Breast epithelium (tissue), 4 donors: ENCODE measurements at places on chromosomes 11 and 22.
A peak's percentile ranks its signal among the peaks of the same experiment; 100 is the strongest.

- no peak for DNase-seq
These were observed 3.3 kb downstream of the TSPAN4 start for GRCh38 chr11:845872-846495.

DNA sequence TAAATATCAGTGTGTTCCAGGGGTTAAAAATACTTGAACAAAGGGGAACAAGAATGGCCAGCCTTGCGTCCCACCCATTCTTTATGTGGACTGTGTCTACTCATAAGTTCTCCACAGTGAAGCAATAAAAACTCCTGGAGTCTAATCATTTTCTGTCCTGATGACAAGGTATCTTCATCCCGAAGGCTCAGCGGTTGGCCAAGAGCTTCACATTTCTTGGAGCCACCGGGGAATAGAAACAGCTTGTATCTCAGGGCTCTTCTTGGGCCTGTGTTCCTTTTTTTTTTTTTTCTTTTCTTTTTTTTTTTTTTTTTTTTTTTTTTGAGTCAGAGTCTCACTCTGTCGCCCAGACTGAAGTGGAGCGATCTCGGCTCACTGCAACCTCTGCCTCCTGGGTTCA, 36.8 kb upstream of the ADORA2A start:
- no peak for DNase-seq

DNA sequence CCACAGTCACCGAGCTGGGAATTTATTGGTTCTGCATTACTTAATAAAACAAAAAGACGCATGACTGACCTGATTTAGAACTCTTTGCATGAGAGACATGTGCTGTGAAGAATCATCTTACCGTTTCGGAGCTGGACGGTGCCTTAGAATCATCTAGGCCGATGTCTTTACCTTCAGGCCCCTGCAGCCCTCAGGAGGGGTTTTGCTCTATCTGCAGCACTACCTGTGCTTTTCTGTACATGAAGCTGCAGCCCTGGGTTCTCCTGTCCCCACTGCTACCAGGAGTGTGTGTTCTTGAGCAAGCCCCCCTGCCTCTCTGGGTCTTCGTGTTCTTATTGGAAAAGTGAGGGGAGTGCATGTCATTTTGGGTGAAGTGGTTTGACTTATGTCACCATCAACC, 94.0 kb upstream of the OR4B1 start:
- DNase-seq: no peak

DNA sequence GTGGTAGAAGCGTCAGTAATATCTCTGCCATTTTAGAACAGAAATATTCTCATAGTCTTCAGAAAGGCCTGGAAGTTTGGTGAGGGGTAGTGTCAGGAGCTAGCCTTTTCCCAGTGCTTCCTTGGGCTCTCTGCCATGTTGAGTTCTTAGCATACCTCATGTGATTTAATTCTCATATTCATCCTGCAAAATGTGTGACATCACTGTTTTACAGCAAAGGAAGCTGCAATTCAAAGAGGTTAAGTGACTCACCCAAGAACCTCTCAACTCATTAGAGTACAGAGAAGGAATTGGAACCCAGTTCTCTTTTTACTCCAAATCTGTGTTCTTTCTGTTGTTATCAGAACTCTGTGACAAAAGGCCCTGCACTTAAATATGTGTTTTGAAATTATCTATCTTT, 72.1 kb downstream of the RNF169 start:
- no peak for DNase-seq

- no peak for DNase-seq
These were observed at the start of gene MMP13 for GRCh38 chr11:102955624-102956023. Gene MMP13, minus strand, starts transcription at chr11:102955732. Its CDS starts 27 bp downstream, at chr11:102955705.

DNA sequence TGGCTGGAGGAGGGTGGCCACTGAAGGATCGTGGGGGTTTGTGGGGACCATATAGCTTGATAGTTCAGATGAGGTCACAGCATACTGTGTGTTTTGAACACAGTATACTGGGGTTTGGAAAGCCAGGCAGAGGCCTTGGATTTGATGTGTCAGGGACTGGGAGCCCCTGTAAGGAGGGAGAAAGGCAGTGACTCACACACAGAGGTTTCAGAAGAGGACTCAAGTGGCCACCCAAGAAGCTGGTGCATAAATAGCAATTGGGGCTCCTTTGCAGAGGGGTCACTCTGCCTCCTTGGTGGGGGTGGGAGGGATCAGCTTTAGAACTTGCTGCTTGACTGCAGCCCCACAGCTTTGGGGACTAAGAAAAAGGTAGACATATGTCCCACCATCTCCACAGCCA, 39.3 kb downstream of the SLC5A1 start:
- no peak for DNase-seq

DNA sequence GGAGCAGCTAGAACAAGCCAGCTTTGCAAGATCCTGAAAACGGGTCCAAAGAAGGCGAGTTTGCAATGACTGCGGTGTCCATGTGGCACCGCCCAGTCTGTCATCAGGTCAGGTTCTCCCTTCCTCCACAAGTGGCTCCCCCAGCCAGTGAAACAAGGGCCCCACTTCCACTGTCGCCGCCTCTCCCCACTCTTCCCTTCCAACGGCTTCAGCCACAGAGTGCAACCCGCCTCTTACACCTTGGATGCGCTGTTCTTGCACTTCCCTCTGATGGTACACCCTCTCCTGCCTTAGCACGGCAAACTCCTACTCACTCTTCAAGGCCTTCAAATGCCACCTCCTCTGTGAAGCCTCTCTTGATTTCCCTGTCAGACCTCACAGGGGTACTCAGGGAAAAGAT, 10.8 kb upstream of the TCF20 start:
- peak; percentile 35 for DNase-seq

GRCh38 chr11:73570415-73571114, 27.3 kb downstream of the FAM168A start:
- no peak for DNase-seq

- no peak for DNase-seq
These were observed 100.2 kb upstream of the CHRM4 start for GRCh38 chr11:46491661-46492330.

GRCh38 chr22:46287873-46288751, 8.6 kb upstream of the GTSE1 start:
- DNase-seq: no peak

- DNase-seq: no peak
These were observed 12.6 kb upstream of the SSTR3 start for GRCh38 chr22:37224757-37225420.

DNA sequence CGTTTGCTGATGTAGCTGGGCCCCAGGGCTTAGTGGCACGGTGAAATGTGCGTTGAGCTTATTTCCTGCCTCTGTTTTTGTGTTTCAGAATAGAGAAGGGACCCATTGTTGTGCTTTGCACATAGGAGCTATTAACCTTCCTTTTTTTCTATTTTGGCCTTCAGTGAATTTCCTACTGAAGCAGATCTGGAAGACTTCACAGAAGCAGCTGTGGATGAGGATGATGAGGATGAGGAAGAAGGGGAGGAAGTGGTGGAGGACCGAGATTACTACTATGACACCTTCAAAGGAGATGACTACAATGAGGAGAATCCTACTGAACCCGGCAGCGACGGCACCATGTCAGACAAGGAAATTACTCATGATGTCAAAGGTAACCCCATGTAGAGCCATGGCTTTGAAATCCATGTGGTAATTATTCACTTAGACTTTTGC, 37.4 kb upstream of the ST14 start:
- DNase-seq: no peak

DNA sequence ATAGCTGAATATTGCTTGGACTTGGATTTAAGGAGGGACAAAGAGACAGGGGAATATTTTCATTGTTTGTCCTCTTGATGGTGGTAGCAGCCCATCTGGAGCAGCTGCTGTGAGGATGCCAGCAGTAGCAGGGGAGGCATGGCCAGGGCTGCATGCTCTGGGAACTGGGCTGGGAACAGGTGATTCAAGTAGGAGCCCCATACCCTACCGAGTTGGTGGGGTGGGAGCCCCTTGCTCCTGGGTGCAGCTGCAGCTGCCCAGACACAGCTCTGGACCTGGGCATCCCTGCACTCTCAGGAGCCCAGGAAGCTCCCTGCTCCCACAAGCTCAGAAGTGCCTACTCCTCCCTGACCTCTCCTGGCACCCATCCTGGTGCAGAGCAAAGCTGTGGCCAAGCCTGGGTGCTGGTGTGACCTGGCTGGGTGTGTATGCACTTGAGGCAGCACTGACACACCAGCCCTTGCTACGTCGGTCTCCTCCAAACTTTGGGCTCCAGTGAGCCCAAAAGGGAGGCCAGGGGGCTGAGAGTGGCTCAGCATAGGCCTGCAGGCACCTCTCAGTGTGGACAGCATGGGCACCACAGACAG, 341.8 kb upstream of the CCDC179 start:
- DNase-seq: no peak

- DNase-seq: no peak
These were observed 64.6 kb downstream of the LINC01488 start for GRCh38 chr11:69545976-69546617.

DNA sequence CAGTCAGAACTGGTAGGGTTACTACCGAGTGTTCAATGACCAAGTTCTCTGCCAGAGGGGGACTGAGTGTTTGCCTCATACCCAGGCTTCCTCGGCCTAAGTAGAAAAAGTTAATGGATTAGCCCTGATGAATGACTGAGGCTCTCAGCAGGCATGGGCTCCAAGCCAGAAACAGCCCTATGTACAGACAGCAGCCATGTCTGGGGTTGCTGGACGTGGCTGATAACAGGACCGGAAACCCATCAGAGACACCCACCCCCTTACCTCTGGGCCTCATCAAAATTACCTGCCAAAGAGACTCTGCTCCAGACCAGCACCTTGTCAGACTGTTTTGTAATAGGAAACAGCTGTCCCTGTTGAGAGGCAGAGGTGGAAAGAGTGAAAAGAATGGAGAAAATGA, 351.4 kb downstream of the ETS1 start:
- DNase-seq: no peak

DNA sequence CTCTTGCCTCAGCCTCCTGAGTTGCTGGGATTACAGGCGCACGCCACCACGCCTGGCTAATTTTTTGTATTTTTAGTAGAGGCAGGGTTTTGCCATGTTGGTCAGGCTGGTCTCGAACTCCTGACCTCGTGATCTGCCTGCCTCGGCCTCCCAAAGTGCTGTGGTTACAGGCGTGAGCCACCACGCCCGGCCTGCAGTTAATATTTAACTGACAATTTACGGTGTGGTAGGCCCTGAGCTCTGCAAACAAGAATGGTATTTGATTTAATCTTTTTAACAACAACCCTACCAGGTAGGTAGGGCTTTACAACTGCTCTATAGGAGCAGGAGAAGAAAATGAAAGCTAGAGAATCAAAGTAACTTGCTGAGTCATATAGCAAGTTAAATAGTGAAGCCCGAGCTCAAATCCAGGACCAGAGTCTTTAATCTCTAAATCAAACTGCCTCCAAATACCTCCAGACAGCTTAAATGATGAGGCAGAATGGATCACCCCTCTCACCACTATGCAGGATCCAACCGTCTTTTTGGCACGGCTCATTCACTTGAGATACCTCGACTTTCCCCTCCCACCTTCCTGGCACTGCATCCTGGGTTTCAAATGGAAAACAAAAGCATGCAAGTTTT, 9.4 kb downstream of the UEVLD start:
- no peak for DNase-seq

- DNase-seq: peak; percentile 58
These were observed 9.6 kb downstream of the P2RY2 start for GRCh38 chr11:73227571-73228211.

- DNase-seq: no peak
These were observed 266.0 kb upstream of the MTNR1B start for GRCh38 chr11:92703449-92703830.

DNA sequence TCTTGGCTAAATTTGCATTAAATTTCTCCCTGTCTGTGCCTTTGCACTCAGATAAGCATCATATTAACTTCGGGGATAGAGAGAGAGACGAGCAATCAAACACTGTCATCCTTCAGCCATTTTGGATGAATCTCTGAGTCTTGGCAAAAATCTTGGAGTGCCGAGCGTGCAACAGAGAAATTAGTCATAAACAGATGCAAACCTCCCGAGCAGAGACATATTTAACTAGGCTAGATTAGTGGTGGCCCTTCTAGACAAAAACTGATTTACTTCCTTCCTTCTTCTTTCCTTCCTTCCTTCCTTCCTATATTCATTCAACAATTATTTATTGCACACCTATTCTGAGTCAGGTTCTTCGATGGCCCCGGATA, 114.4 kb upstream of the BLID start:
- no peak for DNase-seq

DNA sequence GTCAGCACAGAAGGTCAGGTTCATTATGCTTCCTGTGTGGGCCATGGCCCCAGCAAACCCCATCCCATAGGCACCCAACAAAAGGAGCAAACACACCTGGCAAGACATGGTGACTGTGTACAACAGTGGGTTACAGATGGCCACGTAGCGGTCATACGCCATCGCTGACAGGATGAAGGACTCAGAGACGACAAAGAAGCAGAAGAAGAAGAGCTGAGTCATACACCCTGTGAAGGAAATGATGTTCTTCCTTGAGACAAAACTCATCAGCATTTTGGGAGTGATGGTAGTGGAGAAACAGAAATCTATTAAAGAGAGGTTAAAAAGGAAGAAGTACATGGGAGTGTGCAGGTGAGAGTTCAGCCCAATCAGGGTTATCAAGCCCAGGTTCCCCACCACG, 309 bp downstream of the OR8B12 start:
- no peak for DNase-seq

- DNase-seq: no peak
These were observed 319.3 kb upstream of the NARS2 start for GRCh38 chr11:78893996-78894395.
